ENCODE measurements at places on chromosomes 4 and X.

GRCh38 chrX:150337536-150337935 is 25.6 kb upstream of the MAMLD1 start:
- no peak for DNase-seq

- no peak for DNase-seq
Measured at GRCh38 chrX:136588036-136588435, 56.0 kb downstream of the VGLL1 start.

GRCh38 chrX:115948018-115948923 is 222.3 kb upstream of the AGTR2 start:
- no peak for DNase-seq

DNA sequence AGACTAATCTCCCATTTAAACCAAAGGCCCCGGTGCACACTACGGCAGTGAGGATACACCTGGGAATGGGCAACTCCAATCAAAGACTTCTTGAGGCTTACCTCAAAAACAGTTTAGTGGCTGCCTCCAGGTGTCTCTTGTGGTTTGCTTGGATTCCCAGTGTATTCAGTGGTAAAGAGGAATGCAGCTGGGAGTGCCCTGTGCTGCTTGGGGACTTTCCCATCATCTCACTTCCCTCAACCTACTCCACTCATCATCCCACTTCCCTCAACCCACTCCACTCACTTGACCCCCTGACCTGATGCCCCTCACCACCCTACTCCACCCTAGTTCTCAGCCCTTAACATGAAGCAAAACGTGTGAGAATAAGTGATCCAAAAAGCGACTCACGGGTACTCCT is 177.3 kb upstream of the ETNPPL start:
- no peak for DNase-seq

DNA sequence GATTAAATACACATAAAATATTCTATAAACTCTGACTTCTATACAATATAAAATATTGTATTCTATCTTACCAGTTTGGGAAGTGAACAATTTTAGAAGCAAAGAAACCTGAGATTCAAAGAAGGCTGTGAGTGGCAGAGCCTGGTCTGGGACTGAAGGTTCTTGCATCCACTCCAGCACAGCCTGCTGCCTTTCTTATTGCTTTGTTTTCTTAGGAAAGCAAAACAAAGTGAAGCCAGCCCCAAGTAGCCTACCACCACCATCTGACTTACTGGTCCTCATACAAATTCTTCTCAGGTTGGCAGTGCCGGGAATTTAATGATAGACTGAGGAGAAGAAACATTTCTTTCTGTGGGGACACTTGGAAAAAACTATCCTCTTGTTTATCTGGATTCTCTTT is 129.7 kb upstream of the SMAD1 start:
- DNase-seq: no peak

- no peak for DNase-seq
Measured at GRCh38 chr4:5215321-5215720, 164.0 kb downstream of the STK32B start.

- no peak for DNase-seq
Measured at GRCh38 chr4:10747186-10747585, 62.6 kb upstream of the CLNK start.

DNA sequence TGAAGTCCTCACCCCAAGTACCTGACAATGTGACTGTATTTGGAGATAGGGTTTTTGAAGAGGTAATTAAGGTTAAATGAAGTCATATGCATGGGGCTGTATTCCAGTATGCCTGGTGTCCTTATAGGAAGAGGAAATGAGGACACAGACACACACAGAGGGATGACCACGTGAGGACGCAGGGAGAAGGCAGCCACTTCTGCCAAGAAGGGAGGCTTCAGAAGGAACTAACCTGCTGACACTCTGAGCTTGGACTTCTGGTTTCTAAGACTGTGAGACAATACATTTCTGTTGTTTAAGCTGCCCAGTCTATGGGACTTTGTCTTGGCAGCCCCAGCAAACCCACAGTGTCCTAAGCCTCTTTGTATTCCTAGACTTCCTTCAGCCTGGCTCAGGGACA is 3.0 kb upstream of the SLC2A9 start:
- no peak for DNase-seq

GRCh38 chr4:120354381-120354780 is 287.7 kb upstream of the MAD2L1 start:
- DNase-seq: no peak

DNA sequence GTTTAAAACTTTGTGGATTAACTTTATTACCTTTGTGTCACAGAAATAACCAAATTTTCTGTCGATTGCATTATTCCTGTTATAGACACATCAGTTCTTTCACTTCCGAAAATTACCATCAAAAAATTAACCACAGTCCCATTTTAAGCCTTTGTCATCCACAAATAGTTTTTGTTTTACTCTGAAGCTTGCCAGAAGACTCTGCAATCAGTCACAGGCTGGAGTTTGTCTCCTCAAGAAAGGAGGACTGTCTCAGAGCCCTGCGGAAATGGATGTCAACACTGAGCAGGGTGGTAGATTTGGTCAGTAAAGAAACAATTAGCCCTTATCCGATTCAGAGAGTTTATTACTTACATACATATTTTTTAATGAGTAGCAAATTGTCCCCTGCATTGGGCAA is 20.1 kb upstream of the TCEAL4 start:
- no peak for DNase-seq

GRCh38 chr4:32226204-32226603 is 1506.0 kb downstream of the PCDH7 start:
- DNase-seq: no peak

DNA sequence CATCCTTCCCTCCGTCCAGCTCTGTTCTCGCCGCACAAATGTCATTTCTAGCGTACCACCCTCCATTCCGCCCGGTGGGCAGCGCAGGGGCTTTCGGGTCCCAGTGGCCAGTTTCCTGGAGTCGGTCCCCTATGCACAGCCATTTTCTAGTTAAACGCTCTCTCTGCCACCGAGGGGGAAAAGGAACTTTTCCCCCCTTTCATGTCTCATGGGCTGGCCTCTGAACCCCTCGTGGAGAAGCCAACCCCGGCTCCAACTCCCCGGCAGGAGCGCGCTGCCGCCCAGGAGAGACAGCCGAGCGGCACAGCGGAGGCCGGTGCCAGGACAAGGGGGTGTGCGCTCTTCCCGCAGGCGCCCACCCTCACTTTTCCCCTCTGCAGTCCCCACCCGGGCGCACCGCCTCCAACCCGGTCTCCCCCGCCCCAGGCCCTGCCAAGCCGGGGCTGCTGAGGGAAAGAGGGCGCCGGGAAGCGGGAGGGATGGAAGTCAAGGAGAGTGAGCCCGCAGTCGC is 662 bp downstream of the APBB2 start:
- DNase-seq: no peak

- DNase-seq: no peak
Measured at GRCh38 chrX:105653891-105654290, 168.4 kb upstream of the NRK start.

DNA sequence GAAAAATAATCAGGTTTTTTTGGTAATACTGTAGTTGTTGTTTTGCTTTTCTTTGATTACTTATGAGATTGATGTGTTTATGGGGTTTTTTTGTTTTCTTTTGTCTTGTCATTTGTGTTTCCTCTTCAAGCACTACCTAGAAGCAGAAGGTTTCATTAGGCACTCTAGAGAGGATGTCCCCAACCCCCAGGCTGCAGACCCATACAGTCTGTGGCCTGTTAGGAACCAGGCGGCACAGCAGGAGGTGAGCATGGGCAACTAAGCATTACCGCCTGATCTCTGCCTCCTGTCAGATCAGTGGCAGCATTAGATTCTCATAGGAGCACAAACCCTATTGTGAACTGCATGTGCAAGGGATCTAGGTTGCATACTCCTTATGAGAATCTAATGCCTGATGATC is 22.9 kb upstream of the NOCT start:
- DNase-seq: no peak

- no peak for DNase-seq
Measured at GRCh38 chrX:120457766-120458180, 11.3 kb downstream of the LAMP2 start.

GRCh38 chrX:114611018-114611619 is 27.2 kb downstream of the HTR2C start:
- DNase-seq: no peak

DNA sequence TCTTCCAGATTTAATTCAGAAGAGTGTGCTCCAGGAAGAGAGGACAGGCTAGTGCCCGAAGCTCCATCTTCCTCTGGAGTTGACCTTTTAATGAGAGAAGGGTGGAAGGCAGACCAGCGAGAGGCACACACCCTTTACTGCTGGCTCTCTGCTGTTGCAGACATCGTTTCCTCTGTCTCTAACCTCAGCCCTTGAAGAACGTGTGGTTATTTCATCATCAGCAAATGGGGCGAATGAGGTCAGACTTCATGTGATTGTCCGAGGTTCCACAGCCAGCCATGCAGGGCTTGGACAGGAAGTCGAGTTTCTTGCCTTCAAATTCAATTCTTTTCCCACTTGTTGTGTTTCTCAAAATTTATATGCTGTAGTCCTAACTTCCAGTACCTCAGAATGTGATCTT is 155.2 kb upstream of the MSX1 start:
- no peak for DNase-seq

DNA sequence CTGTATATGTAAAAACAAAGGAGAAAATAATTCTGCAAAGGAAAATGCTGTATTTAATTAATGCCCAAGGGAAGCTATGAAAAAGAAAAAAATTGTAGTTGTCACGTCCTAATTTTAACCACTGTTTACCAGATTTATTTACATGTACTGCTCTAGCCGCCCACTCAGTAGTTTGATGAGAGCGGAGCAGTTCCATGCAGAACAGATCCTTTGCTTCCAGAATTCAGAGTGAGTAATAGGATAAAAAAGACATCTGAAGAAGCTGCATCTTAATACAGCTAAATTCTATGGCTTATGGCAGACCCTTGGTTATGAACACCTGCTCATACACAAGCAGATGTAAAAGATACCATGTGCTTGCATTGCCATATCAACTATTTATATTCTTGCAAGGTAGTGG is 287.0 kb downstream of the GASK1B start:
- no peak for DNase-seq

DNA sequence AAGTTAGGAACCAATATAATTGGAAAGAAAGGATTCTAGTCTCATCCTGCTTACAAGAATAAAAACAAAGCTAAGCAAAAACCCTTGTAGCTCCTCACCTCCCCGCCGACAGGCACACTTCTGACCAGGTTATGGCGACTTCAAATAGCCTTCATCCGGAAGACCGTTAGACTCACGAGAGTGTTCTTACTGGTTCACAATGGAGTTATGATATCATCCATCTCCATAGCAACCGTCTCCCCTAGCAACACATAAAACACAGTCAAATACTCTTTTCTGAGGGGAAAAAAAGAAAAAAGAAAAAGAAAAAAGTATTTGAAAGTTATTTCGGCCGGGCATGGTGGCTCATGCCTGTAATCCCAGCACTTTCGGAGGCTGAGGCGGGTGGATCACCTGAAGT is at the start of gene IL13RA2:
TSS of gene IL13RA2 (minus strand) at position 162 of the 400 bp plus-strand sequence. CDS start 347 bp downstream, outside the sequence.
- no peak for DNase-seq

GRCh38 chr4:6991249-6991648 is 51.9 kb upstream of the TADA2B start:
- DNase-seq: no peak

- no peak for DNase-seq
Measured at GRCh38 chr4:117831060-117831683, 203.1 kb upstream of the NDST3 start.

DNA sequence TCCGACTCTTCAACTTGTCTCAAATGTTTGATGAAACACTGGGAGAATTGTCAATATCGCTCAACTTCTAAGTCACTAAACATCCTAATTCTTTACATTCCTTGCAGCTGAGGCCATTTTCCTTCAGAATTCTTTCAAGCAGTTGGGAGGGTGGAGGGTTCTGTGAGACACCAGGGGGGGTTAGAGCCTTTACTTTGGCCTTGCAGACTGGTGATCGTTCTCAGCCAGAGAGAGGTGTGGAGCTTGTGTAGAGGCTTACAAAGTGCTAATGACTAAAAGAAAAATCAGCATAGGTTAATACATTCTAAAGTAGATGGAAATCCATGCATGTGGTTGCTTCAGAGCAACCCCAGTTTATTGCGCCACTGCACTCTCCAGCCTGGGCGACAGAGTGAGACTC is 21.3 kb upstream of the SOX3 start:
- no peak for DNase-seq

DNA sequence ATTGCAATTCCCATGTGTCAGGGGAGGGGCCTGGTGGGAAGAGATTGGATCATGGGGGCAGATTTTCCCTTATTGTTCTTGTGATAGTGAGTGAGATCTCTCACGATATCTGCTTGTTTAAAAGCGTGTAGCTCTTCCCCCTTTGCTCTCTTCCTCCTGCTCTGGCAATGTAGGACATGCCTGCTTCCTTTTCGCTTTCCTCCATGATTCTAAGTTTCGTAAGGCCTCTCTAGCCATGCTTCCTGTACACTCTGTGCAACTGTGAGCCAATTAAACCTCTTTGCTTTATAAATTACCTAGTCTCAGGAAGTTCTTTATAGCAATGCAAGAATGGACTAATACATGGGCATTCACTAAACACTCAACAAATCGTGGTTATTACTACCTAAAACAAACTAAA is 37.2 kb upstream of the PAPSS1 start:
- no peak for DNase-seq

DNA sequence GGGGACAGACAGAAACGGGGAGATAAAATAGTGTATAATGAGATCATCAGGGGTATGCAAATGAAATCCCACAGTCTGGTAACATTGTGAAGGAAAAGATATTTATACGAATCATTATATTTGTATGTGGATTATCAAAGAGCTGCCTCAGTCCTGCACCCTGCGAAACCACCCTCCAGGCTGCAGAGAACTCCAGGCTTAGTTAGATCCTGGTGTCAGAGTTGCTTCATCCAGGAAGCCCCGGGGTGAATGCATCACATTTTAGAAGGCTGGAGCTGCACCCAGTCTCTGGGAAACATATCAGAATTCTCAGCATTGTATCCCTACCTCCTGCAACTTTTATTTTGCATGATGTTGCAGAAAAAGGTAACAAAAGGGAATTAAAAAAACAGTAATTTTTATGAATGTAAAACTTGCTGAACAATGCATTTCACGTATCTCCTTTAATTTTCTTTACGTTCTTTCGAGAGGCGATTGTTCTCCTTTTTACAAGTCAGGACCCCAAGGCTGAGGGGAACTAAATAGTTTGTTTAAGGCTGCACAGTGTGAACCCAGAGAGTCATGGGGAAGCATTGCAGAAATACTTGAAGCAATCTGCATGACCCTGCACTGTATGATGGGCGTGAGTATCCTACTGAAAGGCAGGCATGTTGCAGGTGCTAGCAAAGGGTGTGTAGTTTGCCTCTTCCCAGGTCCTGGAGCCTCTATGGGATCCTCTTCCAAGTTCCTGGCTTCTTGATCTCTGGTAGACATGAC is 299.5 kb upstream of the CLNK start:
- DNase-seq: no peak

Measured in stimulated activated CD4-positive, alpha-beta T cell treated with anti-CD3 and anti-CD28 coated beads, Interleukin-1b, Interleukin-23, amount 100 ng/mL, for 1 hour (primary cell).